ENCODE measurements at places on chromosomes 2 and 18.

DNA sequence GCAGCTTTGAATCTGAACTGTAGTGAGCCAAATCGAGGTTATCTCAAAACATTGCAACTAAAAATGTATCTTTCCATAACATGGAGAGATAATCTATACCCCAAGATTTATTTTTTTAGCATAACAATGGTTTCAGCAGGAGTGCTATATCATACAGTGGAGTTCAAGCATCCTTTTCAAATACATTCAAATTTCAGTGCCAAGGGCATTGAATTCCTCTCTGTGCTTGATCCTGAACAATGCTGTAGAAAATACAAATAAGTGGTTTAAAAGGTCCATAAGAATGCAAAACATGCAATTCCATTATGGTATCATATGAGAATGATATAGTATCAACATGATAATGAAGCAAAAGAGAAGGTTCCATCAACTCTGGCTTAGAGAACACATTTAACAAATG is 201.7 kb downstream of the TXNL1 start:
- no peak for DNase-seq

GRCh38 chr2:109080757-109081156 is 48.2 kb upstream of the SH3RF3 start:
- no peak for DNase-seq

DNA sequence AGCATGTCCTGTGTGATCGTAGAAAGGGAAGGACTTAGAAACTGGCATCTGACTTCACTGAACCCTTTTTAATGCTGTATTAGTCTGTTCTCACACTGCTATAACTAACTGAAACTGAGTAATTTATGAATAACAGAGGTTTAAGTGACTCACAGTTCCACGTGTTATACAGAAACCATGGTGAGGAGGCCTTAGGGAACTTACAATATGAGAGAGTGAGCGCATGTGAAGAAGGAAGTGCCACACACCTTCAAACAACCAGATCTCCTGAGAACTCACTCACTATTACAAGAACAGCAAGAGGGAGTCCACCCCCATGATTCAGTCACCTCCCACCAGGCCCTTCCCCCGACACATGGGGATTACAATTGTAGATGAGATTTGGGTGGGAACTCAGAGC is 811.3 kb downstream of the CPS1 start:
- DNase-seq: no peak

- no peak for DNase-seq
These were observed 16.2 kb upstream of the TMEM178A start for GRCh38 chr2:39649511-39649910.

DNA sequence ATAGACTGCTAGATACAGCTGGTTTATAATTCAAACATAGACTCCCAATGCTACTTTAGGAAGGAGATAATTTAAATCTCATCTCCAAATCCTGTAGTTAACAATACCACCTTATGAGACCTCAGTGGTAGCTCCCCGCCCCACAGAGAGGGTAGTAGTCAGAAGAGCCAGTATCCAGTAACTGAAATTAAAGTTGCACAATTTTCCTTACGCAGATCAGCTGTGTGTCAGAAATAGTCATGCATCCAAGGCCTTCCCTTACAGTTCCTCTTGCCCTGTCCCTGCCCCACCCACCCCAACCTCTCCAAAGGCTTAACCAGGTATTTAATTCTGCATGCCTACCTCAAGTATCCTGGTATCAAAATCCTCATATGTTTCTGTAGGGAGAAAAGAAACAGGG is 15.5 kb downstream of the MRPS5 start:
- DNase-seq: no peak
